ENCODE measurements at places on chromosomes 11 and 22.

DNA sequence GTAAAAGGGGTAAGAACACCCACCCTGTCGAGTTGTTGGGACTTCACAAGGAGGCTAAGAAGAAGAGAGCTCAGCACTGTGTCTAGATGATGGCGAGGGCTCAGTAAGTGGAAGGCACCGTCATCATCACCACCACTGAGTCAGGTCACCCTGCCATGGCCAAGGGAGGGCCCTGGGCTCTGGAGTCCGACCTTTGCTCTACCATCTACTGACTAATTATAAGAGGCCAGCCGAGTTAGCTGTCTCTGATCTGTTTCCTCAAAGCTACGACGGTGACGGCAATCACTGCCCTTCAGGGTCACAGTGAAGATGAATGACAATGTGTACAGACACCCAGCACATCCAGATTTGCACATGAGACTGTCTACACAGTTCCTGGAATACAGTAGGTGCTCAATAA lies 29.3 kb downstream of the KIAA0930 start:
- no peak for DNase-seq

DNA sequence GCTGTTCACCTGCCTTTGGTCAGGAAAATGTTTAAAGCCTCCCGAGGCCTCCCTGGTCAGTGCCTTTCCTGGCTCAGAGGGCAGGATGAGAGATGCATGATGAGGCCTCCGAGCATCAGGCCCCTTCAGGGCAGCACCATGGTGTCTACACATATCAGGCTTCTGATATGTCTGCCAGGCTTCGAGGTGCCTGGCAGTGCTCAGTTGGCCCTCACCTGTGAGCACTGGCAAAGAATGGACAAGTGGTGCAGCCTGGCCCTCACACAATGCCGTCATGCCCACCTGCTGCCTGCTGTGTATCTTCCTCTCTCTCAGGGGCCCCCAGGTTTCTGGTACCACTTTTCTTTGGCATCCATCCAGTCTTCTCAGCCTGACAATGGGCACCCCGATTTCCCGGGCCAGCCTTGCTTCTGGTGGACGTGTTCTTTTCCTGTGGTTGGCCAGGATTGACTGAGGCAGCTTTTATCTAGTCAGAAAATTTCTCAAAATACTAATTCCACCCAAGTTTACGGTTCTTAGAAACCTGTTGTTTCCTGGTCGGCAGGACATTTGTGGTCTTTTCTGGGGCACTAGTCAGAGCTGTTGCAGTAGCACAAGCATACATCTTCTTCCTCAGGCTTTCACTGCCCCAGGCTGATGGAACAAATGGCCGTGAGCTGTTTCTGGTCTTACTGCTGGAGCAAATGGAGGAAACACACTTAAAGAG lies 76.8 kb upstream of the SUSD2 start:
- no peak for DNase-seq

DNA sequence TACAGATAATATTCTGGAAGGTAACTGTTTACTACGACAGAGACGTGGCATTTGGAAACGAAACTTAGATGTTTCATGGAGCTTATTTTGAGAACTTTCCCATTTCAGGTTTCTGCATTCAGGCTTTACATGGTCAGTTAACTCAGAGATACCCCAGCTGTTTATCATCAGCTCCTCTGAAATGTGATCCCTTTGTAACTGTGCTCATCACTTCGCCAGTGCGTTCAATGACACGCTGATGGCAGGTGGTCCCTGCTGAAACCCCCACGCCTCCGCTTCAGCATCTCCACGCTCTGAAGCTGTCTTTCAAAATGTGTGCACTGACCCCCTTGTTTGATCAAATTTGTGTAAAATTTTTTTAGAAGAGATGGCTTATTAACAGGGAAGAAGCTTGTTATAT lies 30.5 kb downstream of the ALG12 start:
- DNase-seq, result no peak

GRCh38 chr11:130323452-130324450 lies 9.0 kb upstream of the ZBTB44 start:
- no peak for DNase-seq

- no peak for DNase-seq
Measured at GRCh38 chr22:45756558-45756957, 84.9 kb downstream of the ATXN10 start.

- DNase-seq, result no peak
Measured at GRCh38 chr11:19458231-19458630, 217.5 kb upstream of the E2F8 start.

DNA sequence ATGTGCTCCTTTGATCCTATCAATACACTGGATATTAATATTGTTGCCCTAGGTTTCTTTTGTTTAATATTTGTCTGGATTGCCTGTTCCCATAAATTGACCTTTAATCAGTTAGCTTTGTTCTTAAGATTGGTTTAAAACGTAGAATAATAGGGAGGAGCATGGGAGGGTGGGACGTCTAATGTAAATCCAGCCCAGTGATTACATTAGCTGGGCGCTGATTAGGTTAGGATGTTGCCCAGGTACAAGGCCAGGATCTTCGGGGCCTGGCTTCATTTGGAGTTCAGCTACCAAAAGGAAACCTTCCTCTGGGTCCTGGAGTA lies at the start of gene SRSF8:
Gene SRSF8 (plus strand): TSS at position 204 of the 323 bp plus-strand sequence. CDS start 308 bp downstream, outside the sequence.
- DNase-seq, result no peak

GRCh38 chr11:110338684-110339083 lies 42.3 kb upstream of the RDX start:
- DNase-seq, result no peak

- DNase-seq, result no peak
Measured at GRCh38 chr11:110501428-110501827, 71.7 kb downstream of the FDX1 start.
